ENCODE measurements at places on chromosomes 7 and 10. TPM values are rescaled to one million over a fixed set of nuclear protein-coding genes. Genes with fewer than 3 reads are reported as not detected.

DNA sequence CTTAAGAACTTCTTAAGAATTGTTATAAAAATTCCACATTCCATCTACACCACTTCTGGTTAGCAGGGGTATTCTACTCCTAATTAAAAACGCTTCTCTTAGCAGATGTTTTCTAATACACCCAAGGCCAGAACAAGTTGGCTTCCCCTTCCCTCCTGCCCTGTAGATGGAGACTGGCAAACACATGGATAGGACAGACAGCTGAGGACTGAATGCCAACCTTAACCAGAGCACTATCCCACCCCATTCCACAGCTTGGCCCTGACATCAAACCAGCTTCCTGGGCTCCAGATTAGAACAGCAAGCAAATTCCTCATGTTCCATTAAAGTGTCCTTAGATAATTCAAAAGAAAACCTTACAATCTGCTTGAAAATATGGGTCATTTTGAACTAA, 56.6 kb upstream of the IL6 start:
- H3K27ac ChIP-seq = no peak overlapping the region
- H3K4me1 ChIP-seq = no peaks in the 10 kb centered on the region
- H3K27me3 ChIP-seq = peaks cover 4% of the 10 kb centered on the region
- H3K4me3 ChIP-seq = no peak overlapping the region
- DNase-seq = no peak

ALDH18A1 gene
- 27.1 TPM for total RNA-seq

GRCh38 chr7:94700926-94701554, 45.1 kb upstream of the SGCE start:
- no peak overlapping the region for H3K4me3 ChIP-seq
- no peaks in the 10 kb centered on the region for H3K36me3 ChIP-seq
- no peaks in the 10 kb centered on the region for H3K27me3 ChIP-seq
- H3K4me1 ChIP-seq = no peaks in the 10 kb centered on the region
- DNase-seq = no peak
- no peak overlapping the region for H3K27ac ChIP-seq

DNA sequence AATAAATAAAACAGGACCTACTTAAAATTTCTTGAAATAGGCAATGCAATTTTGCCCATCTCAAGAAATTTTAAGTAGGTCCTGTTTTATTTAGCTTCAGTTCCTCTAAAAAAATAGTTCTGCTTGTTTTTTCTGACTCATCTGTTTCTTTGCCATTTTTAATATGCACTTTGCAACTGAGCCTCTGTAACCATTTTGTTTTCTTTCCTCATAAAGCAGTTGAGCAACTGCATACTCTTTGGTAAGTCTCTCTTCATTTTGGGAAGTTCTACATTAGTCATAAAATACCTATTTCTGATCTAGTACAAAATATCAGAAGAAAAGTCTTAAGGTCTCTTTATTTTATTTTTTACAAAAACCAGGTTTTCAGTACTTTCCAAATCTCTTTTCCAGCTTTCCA, 18.0 kb downstream of the TAS2R40 start:
- no peak for DNase-seq
- H3K27me3 ChIP-seq = peaks cover 8% of the 10 kb centered on the region
- no peaks in the 10 kb centered on the region for H3K36me3 ChIP-seq
- H3K27ac ChIP-seq = no peak overlapping the region
- no peak overlapping the region for H3K4me3 ChIP-seq

HGF gene
- total RNA-seq = 0.57 TPM

- H3K27ac ChIP-seq = peak overlapping the region; percentile 99
- H3K4me1 ChIP-seq = peaks cover 46% of the 10 kb centered on the region
- DNase-seq = peak; percentile 37
Observed at GRCh38 chr7:26202019-26202990, 760 bp downstream of the CBX3 start.

GRCh38 chr10:14837003-14837756, 657 bp downstream of the CDNF start:
- H3K36me3 ChIP-seq = peaks cover 16% of the 10 kb centered on the region
- no peak for DNase-seq
- H3K4me1 ChIP-seq = peaks cover 22% of the 10 kb centered on the region
- H3K27ac ChIP-seq = peak overlapping the region; percentile 90
- H3K4me3 ChIP-seq = peak overlapping the region; percentile 81

- DNase-seq = no peak
- H3K4me3 ChIP-seq = no peak overlapping the region
- no peaks in the 10 kb centered on the region for H3K27me3 ChIP-seq
- H3K27ac ChIP-seq = no peak overlapping the region
- H3K4me1 ChIP-seq = no peaks in the 10 kb centered on the region
Observed at GRCh38 chr7:3866277-3866676, 565.2 kb downstream of the SDK1 start.

DNA sequence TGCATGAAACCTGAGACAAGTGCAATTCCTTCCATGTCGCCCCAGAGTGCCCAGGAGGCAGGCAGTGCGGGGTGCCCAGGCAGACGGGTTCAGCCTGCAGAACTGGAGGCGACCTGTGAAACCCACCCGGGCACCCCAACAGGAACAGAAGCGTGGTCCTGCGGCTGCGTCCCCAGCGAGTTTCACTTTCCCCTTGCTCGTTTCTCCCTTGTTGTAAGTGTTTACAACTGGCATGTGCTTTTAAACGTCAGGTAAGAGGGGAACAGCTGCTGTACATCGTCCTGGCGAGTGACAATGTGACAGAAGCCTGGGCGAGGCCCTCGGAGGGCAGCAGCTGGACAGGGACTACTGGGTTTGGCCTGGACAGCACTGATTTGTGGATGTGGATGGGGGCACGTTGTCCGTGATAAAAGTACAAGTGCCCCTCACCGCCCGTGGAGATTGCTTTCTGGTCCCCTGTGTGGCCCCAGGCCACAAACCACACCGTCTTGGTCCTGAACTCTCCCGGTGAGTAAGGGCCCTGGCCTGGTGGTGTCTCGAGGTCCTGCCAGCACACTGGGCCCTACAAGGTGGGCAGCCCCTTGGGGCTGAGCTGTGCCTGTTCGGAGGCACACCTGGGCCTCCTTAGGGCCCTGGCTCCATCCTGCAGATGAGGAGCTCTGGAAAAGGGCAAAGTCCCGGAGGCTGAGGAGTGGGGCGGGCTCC, 4.0 kb downstream of the VENTX start:
- peak overlapping the region; percentile 32 for H3K4me3 ChIP-seq
- no peaks in the 10 kb centered on the region for H3K36me3 ChIP-seq
- no peak overlapping the region for H3K27ac ChIP-seq
- no peak for DNase-seq
- peaks cover 24% of the 10 kb centered on the region for H3K4me1 ChIP-seq
- H3K27me3 ChIP-seq = peaks cover 9% of the 10 kb centered on the region

DNA sequence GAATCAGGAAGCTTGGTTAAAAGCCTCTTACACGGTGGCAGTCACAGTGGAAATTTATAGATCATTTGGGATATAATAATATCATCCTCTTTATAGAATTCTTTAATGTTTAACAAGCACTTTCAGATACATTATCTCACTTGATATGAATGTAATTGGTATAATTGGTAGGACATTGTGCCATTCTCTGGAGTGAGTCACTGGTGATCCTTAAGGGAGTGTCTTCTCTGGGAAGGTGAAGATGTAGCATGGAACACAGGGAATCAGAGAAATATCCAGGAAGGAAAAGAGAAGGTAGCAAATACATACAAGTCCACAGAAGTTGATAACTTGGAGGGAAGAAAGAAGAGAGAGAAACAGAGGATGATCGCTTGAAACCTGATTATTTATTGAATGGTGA, 9.8 kb downstream of the PTPRZ1 start:
- H3K27me3 ChIP-seq = no peaks in the 10 kb centered on the region
- no peaks in the 10 kb centered on the region for H3K4me1 ChIP-seq
- H3K27ac ChIP-seq = no peak overlapping the region
- no peak for DNase-seq
- H3K4me3 ChIP-seq = no peak overlapping the region

- H3K27ac ChIP-seq = no peak overlapping the region
- no peaks in the 10 kb centered on the region for H3K36me3 ChIP-seq
- DNase-seq = peak; percentile 57
- H3K27me3 ChIP-seq = no peaks in the 10 kb centered on the region
- H3K4me3 ChIP-seq = no peak overlapping the region
Observed at GRCh38 chr7:30510124-30511075, 5.8 kb upstream of the GGCT start.

GTF2IRD1 gene
- 2.4 TPM for total RNA-seq

DNA sequence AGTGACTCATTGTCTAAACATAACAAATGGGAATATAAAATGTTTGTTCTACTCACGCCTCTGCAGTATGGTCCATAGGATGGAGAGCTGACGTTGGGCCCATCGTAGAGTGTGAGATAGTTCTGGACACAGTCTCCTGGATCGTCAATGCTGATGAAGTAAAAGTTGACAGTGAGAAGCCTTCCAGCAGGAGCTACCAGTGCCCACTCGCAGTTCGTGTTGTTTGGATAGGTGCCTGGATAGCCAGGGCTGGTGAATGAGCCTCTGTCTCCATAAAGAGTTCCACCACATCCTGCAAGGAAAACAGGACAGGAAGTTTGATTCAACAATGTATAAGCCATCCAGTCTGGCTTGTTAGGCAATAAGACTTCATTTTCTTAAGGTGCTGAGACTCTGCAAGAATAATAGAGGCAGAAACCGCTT, 79.6 kb downstream of the OR13A1 start:
- H3K4me3 ChIP-seq = no peak overlapping the region
- no peak for DNase-seq
- H3K27ac ChIP-seq = no peak overlapping the region

DNA sequence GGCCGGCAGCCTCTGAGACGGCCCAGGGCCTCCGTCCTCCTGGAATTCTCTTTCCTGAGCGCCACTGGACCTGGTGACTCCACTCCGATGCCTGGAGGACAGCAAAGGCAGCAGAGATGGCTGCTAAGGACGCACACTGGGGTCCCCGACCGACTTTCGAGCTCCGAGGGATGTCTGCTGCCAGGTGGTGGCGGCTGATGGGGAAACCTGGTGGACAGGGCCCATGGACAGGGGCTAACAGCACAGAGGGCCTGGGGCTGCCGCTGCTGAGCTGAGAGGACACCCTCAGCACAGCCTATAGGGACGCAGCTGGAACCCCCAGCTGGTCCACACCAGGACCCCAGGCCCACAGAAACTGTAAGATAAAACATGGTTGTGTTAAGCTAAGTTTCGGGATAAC, 366.3 kb downstream of the DNAJB6 start:
- H3K27me3 ChIP-seq = no peaks in the 10 kb centered on the region
- no peak for DNase-seq
- H3K36me3 ChIP-seq = no peaks in the 10 kb centered on the region
- H3K4me1 ChIP-seq = no peaks in the 10 kb centered on the region
- H3K27ac ChIP-seq = no peak overlapping the region

DIP2C gene
- 4.1 TPM for total RNA-seq

GRCh38 chr10:9012312-9012711, 957.8 kb downstream of the GATA3 start:
- no peaks in the 10 kb centered on the region for H3K36me3 ChIP-seq
- H3K27me3 ChIP-seq = no peaks in the 10 kb centered on the region
- no peak overlapping the region for H3K27ac ChIP-seq

DNA sequence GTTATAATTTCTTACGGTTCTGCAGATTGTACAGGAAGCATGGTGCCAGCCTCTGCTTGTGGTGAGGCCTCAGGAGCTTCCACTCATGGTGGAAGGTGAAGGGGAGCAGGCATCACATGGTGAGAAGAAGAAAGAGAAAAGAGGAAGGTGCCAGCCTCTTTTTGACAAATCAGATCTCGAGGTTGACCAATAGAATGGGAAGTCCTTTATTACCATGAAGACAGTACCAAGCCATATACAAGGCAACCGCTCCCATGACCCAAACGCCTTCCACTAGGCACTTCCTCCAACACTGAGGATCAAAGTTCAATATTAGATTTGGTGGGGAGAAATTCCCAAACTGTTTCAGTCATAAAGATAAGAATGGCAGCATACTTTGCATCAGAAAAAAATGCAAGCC, 502.8 kb downstream of the GLRX3 start:
- H3K36me3 ChIP-seq = no peaks in the 10 kb centered on the region
- H3K27ac ChIP-seq = no peak overlapping the region
- peaks cover 5% of the 10 kb centered on the region for H3K27me3 ChIP-seq
- no peaks in the 10 kb centered on the region for H3K4me1 ChIP-seq

DNA sequence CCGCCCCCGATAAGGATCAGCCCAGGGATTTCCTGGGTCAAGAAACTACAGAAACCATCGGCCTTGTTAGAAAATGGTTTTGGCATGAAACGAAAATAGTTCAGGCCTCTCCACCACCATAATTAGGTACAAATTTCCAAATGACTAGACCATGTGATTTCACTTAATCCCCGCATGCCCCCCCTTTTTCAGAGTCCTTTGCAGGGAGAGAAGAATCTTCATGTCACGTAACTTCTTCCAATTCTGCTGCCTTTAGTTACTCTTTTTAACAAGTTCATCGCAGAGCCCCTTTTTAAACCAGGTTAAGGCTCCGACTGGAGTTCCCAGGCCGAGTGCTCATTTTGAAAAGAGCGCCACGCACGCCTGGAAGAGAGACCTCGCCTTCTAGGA, 3.4 kb downstream of the PDGFA start:
- no peak for DNase-seq
- no peak overlapping the region for H3K27ac ChIP-seq
- no peak overlapping the region for H3K4me3 ChIP-seq
- no peaks in the 10 kb centered on the region for H3K27me3 ChIP-seq

DNA sequence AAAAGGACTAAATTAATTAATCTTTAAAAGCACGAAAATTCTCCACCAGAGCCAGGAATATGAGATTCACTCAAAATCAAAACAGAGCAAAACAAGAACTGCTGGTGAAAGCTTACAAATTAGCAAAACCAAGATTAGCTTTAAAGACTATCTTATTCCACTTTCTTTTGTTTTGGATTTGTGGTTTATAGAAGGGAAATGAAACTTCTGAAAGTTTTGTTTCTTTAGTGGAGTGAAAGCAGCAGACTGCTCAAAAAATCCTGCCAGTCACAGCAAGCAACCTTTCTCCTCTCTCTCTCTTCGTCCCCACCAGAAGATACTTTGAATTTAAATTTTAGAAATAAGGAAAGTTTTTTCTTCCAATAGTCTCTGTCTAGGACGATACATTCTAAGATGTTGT, 7.8 kb downstream of the ACTA2 start:
- no peaks in the 10 kb centered on the region for H3K4me1 ChIP-seq
- no peak overlapping the region for H3K4me3 ChIP-seq
- H3K27me3 ChIP-seq = no peaks in the 10 kb centered on the region

C10orf53 gene
- not detected for total RNA-seq

DNA sequence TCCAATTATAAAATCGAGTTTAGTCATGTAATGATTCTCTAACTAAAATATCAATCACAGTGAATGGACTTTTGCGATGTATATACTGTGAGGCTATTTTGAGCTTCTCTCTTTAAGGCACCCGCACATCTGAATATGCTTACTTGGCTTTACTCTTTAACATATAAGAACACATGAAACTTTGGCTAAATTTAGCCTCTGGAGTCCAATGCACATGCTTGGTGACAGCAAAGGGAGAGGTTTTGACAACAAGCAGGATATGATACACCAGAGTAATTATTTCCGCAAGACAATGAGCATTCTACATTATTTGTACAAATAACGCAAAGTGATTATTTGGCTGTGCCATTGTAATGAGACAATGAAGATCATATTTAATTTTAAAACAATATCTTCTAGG, 72.4 kb downstream of the ARID5B start:
- no peak overlapping the region for H3K27ac ChIP-seq
- no peak overlapping the region for H3K4me3 ChIP-seq
- no peak for DNase-seq
- H3K36me3 ChIP-seq = peaks cover 20% of the 10 kb centered on the region
- peaks cover 7% of the 10 kb centered on the region for H3K4me1 ChIP-seq
- H3K27me3 ChIP-seq = no peaks in the 10 kb centered on the region

Measured in CD4-positive, CD25-positive, alpha-beta regulatory T cell (primary cell).